Osteoblast (primary cell): ENCODE measurements at places on chromosomes 6 and 20. TPM values are rescaled to one million over a fixed set of nuclear protein-coding genes. Genes with fewer than 3 reads are reported as not detected.

DNA sequence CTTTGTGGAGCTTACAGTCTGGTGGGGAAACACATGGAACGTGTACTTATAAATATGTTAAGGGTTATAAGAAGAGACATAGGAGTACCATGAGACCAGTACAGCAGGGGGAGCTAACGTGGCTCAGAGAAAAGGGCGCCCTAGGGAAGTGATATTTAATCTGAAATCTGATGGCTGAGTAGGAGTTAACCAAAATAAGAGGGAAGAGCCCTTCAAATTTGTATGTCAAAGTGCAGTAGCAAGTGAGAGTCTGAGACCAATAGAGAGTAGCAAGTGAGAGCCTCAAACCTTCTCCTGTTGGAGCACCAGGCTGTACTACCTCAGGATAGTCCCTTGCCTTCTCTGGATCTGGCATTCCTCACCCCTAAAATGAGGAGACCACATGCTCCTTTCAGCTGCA lies 6.1 kb upstream of the PKIG start:
- H3K27ac ChIP-seq = peak overlapping the region; percentile 96
- no peak for DNase-seq
- peak overlapping the region; percentile 34 for H3K4me3 ChIP-seq
- H3K36me3 ChIP-seq = no peaks in the 10 kb centered on the region
- H3K4me1 ChIP-seq = peaks cover 45% of the 10 kb centered on the region
- H3K27me3 ChIP-seq = no peaks in the 10 kb centered on the region

The NHLRC1 gene
- total RNA-seq = 2.4 and 2.9 TPM in 2 replicates

- H3K4me3 ChIP-seq = no peak overlapping the region
- no peak overlapping the region for H3K27ac ChIP-seq
- H3K36me3 ChIP-seq = peaks cover 6% of the 10 kb centered on the region
- no peak for DNase-seq
- no peaks in the 10 kb centered on the region for H3K4me1 ChIP-seq
- no peaks in the 10 kb centered on the region for H3K27me3 ChIP-seq
Observed at GRCh38 chr6:112920994-112921393, 573.9 kb downstream of the RFPL4B start.

GRCh38 chr20:32168184-32168910 lies 39.2 kb downstream of the PLAGL2 start:
- peak; percentile 15 for DNase-seq
- no peak overlapping the region for H3K27ac ChIP-seq
- no peak overlapping the region for H3K4me3 ChIP-seq

The ZBP1 gene
- total RNA-seq = not detected in 2 replicates

- no peaks in the 10 kb centered on the region for H3K36me3 ChIP-seq
- no peaks in the 10 kb centered on the region for H3K4me1 ChIP-seq
- DNase-seq = no peak
- no peaks in the 10 kb centered on the region for H3K27me3 ChIP-seq
Observed at GRCh38 chr6:3310703-3311102, 52.0 kb downstream of the PSMG4 start.

GRCh38 chr20:35248641-35249475 lies 22.4 kb downstream of the MMP24 start:
- H3K27ac ChIP-seq = no peak overlapping the region
- no peaks in the 10 kb centered on the region for H3K27me3 ChIP-seq
- H3K4me3 ChIP-seq = no peak overlapping the region

DNA sequence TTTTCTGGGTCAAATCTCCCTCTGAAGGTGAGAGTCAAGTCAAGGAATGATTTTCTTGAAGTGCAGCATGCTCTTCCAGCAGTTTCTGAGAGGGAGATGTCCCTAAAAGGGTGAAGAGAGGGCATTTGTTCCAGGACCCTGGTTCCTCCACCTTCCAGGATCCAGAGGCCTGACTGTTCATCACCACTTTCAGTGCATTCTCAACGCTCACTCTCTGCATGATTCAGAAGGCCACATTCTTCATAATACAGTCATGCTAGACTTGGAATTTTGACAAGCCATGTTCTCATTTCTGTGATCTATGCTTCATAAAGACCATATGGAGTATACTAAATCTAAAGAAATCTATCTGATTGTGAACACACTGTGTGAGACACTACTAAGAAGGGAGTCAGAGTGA lies 85.1 kb downstream of the PDE7B start:
- peaks cover 43% of the 10 kb centered on the region for H3K4me1 ChIP-seq
- DNase-seq = peak; percentile 39
- no peak overlapping the region for H3K4me3 ChIP-seq

The TTLL9 gene
- 0.59 and 0.72 TPM in 2 replicates for total RNA-seq

- no peak overlapping the region for H3K4me3 ChIP-seq
- no peak overlapping the region for H3K27ac ChIP-seq
- H3K36me3 ChIP-seq = no peaks in the 10 kb centered on the region
- H3K4me1 ChIP-seq = peaks cover 14% of the 10 kb centered on the region
- no peaks in the 10 kb centered on the region for H3K27me3 ChIP-seq
Observed at GRCh38 chr6:27141529-27142015, 105.9 kb upstream of the PRSS16 start.

- no peaks in the 10 kb centered on the region for H3K27me3 ChIP-seq
- no peak for DNase-seq
- H3K4me3 ChIP-seq = no peak overlapping the region
- no peaks in the 10 kb centered on the region for H3K36me3 ChIP-seq
- no peak overlapping the region for H3K27ac ChIP-seq
Observed at GRCh38 chr6:44621846-44622245, 234.3 kb downstream of the CDC5L start.

GRCh38 chr20:51439160-51439689 lies 103.3 kb downstream of the NFATC2 start:
- no peaks in the 10 kb centered on the region for H3K27me3 ChIP-seq
- H3K36me3 ChIP-seq = no peaks in the 10 kb centered on the region
- no peak overlapping the region for H3K27ac ChIP-seq
- no peak overlapping the region for H3K4me3 ChIP-seq
- H3K4me1 ChIP-seq = peaks cover 7% of the 10 kb centered on the region

The INSM1 gene
- total RNA-seq = not detected in 2 replicates

GRCh38 chr6:23728707-23729106 lies 397.3 kb upstream of the NRSN1 start:
- H3K36me3 ChIP-seq = no peaks in the 10 kb centered on the region
- H3K27me3 ChIP-seq = no peaks in the 10 kb centered on the region
- no peaks in the 10 kb centered on the region for H3K4me1 ChIP-seq

DNA sequence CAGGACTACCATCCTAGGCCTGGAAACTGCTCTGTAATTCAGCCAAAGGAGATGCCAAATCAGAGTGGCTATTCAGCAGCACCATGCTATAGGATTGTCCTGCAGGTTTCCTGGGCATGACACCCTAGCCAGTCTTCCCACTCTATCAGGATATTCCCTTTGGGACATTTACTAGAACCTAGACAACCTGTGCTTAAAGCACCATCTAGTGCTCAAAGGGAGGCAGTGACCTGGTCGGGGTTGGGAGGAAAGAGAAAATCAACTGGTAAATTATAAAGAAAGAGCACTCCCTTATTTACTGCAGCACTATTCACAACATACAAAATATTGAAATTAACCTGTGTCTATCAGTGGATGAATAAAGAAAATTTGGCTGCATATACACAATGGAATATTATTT lies 67.2 kb upstream of the SMLR1 start:
- no peak overlapping the region for H3K27ac ChIP-seq
- H3K36me3 ChIP-seq = no peaks in the 10 kb centered on the region
- no peaks in the 10 kb centered on the region for H3K27me3 ChIP-seq
- peaks cover 2% of the 10 kb centered on the region for H3K4me1 ChIP-seq
- DNase-seq = no peak
- H3K4me3 ChIP-seq = no peak overlapping the region

DNA sequence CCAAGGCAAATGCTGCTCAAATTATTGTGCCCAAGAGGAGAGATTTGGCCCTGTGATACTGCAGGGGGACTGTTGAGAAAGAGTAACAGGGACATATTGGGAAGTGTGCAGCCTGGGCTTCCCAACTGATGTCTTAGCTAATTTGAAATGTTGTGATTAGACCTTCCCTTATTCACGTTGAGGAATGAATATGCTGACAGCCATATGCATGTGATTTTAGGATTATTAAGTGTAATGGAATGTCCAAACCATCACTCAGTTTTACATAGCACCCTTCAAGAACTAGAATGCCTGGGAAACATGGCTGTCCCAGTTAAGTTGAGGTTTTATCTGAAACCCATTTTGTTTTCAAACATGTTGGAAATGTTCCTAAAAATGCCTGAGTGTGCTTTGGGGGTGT lies 81.4 kb downstream of the CARMIL1 start:
- no peaks in the 10 kb centered on the region for H3K36me3 ChIP-seq
- peak overlapping the region; percentile 75 for H3K27ac ChIP-seq
- no peak overlapping the region for H3K4me3 ChIP-seq
- H3K27me3 ChIP-seq = no peaks in the 10 kb centered on the region

DNA sequence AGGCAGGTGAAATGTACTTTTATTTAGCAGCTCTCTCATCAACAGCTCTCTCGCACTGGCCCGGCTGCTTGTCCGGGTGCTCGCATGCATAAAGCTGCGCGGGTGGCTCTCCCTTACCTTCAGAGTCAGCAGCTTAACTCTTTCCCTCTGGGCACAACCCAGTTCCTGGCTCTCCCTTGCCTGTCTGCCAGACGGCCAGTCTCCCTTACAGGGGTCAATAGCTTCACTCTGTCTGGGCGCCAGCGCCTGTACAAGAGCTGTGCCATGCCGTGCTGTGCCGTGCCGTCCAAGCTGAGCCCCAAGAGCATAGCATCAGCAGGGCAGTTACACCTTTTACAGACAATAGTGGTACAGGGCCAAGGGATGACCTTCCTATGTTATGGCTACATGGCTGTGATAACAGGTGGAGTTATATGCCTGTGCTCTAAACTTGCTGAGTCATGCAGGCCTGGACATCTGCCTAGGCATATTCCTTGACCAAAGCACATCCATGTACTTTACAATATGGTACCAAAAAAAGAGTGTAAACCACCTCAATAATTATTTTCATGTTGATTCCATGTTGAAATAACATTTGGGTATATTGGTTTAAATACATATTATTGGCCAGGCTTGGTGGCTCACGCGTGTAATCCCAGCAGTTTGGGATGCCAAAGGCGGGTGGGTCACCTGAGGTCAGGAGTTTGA lies 47.9 kb downstream of the BLTP3A start:
- peaks cover 10% of the 10 kb centered on the region for H3K36me3 ChIP-seq
- H3K4me3 ChIP-seq = no peak overlapping the region
- no peak overlapping the region for H3K27ac ChIP-seq
- H3K27me3 ChIP-seq = no peaks in the 10 kb centered on the region
- peaks cover 9% of the 10 kb centered on the region for H3K4me1 ChIP-seq

DNA sequence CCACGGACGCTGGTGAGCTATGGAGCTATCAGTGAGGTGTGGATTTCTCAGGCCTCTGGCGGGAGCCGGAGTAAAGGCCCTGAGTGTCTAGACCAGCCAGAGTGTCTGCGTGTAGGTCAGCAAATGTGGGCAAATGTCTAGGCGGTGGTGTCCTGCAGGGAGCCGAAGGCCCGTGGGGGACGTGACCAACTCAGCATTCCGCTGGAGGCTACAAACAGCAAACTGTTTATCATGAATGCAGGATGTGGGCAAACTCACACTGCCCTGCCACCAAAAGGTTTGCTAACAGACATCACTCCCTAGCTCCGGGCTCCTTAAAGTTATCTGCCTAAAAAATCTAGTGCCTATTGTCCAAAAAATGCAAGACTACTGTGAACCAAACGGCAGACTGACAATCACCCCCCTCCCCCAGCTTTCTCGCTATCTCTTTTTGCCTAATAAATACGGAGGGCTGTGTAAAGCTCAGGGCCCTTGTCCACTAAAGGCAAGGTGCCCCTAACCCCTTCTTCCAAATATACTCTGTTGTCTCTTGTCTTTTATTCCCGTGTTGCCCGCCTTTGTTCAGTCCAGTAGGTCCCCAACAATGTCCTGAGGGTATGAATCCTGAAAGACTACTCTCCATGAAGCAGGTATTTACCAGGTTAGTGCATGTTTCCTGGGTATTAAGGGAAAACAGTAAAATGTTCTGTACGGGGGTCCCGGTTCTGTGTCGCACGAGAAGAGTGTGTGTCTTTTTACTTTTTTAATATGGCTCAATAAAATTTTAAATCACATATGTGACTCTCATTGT lies 29.0 kb upstream of the AFDN start:
- H3K4me3 ChIP-seq = no peak overlapping the region
- DNase-seq = no peak
- H3K27ac ChIP-seq = no peak overlapping the region
- no peaks in the 10 kb centered on the region for H3K4me1 ChIP-seq
- no peaks in the 10 kb centered on the region for H3K36me3 ChIP-seq

The TFB1M gene
- 18.8 and 23.3 TPM in 2 replicates for total RNA-seq

The HLA-DRB1 gene
- total RNA-seq = 1.1 and 19.7 TPM in 2 replicates

DNA sequence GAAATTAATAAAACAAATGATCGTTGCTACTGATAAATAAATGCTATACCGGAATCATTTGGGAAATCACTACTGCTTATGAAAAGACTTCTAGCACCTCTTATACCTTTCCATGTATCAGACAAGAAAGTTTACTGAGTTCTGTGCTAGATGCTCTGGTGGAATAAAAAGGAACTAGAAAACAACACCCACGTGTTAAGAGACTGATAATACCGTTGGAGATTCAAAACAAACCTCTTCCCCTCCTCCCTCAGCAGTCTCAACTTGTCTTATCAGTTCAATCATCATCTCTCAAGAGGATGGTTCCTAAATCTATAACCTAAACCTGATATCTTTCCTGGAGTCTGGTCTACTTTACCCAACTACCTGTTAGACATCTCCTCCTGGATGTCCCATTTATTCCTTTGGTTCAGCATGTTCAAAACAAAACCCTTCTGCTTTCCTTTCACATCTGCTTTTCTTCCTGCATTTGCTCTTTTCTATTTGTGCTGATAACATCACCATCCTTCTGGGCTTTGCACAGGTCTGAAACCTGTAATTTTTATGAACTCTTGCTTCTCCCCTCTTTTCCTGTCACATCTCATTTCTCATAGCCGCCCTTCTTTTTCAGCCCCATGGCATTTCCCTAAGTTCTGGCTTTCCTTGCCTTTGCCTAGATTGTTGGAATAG lies 122.2 kb downstream of the COL19A1 start:
- DNase-seq = no peak
- H3K4me3 ChIP-seq = no peak overlapping the region
- H3K4me1 ChIP-seq = no peaks in the 10 kb centered on the region
- H3K36me3 ChIP-seq = no peaks in the 10 kb centered on the region
- no peaks in the 10 kb centered on the region for H3K27me3 ChIP-seq
- no peak overlapping the region for H3K27ac ChIP-seq

The FRK gene
- total RNA-seq = 1.1 and 1.2 TPM in 2 replicates

The RXRB gene
- 19.2 and 20.9 TPM in 2 replicates for total RNA-seq

The BPIFB1 gene
- total RNA-seq = not detected in 2 replicates

DNA sequence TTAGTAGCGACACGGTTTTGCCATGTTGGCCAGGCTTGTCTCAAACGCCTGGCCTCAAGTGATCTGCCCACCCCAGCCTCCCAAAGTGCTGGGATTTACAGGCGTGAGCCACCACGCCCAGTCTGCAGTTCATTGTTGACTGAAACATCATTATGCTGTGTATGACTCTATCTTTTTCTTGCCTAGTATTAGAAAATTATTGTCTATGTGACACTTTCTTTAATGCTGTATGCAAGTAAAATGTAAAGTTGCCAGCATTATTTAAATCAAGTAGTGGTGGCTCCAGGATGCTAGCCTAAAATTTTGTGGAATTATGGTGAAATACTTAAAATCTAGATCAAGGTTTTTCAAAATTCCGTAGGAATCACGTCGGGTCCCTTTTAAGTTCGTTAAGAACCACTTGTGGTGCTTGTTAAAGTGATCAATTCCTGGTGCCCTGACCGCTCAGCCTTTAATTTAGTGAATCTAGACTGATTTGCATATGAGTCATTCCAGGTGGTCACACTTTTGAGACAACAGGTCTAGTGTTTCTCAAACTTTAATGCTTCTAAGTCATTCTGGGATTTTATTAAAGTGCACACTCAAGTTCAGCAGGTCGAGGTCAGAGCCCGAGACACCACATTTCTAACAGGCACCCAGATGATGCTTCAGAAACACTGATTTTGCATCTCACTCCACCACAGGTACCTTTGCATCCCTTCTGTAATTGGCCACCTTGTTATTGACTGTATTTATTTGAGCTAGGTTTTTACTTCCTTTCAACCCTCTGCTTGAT lies 132.6 kb upstream of the MTHFD1L start:
- no peaks in the 10 kb centered on the region for H3K36me3 ChIP-seq
- peaks cover 4% of the 10 kb centered on the region for H3K27me3 ChIP-seq
- no peak overlapping the region for H3K4me3 ChIP-seq
- DNase-seq = no peak
- no peaks in the 10 kb centered on the region for H3K4me1 ChIP-seq
